Brain (organoid and tissue), 16 donors: ENCODE measurements at places on chromosomes 5 and 9. TPM values are rescaled to one million over a fixed set of nuclear protein-coding genes. Genes with fewer than 3 reads are reported as not detected.

The PHF24 gene
- polyA plus RNA-seq, result 14.7 TPM

The MARVELD2 gene
- 6.6 TPM for polyA plus RNA-seq

The PRXL2C gene
- polyA plus RNA-seq, result 3.9 TPM

The FGF10 gene
- not detected for polyA plus RNA-seq

The DND1 gene
- polyA plus RNA-seq, result 0.48 TPM

The PCDHGA3 gene
- 4.4 TPM for polyA plus RNA-seq

The SVEP1 gene
- polyA plus RNA-seq, result 0.49 TPM

The EEIG1 gene
- 78.8 TPM for polyA plus RNA-seq

The PNPLA7 gene
- 4.3 TPM for polyA plus RNA-seq

The BTNL3 gene
- polyA plus RNA-seq, result not detected

The PKD2L2 gene
- not detected for polyA plus RNA-seq
